ENCODE measurements at places on chromosomes 12 and 14.

DNA sequence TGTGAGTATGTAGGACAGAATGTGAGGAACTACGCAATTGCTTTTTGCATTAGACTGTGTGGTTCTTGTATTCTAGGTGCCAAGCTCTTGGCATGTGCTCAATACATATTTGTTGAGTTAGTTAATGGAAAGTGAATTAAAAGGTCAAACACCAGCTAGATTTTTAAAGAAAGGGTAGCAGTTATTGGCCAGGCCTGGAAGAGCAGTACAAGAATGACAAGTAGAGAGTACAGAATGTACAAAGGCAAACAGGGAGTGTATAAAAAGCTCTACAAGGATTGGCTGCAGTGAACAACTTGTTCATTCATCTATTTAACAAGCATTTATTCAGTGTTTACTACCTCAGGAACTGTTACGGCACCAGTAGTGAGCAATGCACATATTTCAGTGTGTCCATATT lies 854.0 kb upstream of the SEL1L start:
- DNase-seq: peak; percentile 2

DNA sequence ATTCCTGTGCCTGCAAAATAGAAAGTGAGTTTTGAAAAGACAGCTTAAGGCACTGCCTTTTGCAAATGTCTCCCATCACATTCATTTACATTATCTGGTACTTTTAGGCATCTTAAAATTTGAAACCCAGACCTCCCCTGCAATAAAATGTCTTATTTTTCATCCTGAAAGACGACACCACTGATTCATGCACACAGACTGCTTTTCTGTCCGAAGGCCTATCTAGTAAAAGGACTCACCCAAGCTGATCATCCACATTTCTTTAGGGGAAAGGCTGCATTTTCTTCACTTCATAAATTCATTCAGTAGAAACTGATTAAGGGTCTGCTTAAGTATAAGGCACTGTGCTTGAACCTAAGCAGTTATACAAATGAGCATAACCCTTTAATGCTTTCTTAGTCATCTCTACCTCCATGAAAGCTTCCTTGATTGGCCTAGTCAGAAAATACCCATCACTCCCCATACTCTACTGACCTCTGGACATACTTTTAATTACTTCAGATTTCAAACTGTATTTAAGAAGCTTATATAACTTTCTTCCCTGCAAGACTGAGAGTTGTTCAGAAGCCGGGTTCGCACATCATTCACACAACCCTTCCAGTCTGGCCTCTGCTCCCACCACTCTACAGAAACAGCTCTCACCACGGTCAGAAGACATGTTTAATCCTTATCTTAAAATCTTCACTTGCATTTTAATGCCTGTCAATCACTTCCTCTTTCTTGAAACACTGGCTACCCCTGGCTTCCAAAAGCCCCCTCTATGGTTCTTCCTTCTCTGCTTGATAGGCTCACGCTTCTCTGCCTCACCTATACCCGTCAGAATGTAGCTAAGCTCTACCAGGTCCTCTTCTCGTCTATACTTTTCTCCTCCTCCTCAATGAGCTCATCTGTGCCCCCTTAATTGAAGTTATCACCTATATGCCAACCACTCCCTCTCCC lies 288.6 kb downstream of the MED13L start:
- no peak for DNase-seq

GRCh38 chr14:32710231-32710671 lies 228.4 kb upstream of the NPAS3 start:
- DNase-seq: no peak

- DNase-seq: peak; percentile 84
Observed at GRCh38 chr14:55071870-55072640, 20.6 kb downstream of the MAPK1IP1L start.

- DNase-seq: no peak
Observed at GRCh38 chr12:68065687-68066086, 76.4 kb downstream of the IFNG-AS1 start.

GRCh38 chr14:36517242-36518030 lies 2.6 kb downstream of the NKX2-1 start:
- DNase-seq: no peak

DNA sequence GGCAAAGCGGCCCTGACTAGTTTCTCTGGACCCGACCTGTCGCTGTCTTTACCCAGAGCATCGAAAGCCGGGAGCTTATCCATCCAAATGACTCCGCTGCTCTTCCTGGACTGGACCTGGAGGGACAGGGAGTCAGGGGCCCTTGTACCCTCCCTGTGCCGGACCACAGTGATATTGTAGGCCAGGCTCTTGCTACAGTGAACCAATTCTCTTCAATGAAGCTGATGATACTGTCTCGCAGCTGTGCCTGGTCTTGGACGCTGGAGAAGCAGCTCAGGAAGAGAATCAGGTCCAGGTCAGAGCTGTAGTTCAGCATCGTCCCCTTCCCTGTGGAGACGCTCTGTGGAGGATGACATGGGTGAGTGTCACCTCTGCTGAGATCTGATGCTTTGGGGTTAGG lies 14.7 kb upstream of the OASL start:
- no peak for DNase-seq

GRCh38 chr12:13075118-13075480 lies 28.4 kb downstream of the GSG1 start:
- no peak for DNase-seq

DNA sequence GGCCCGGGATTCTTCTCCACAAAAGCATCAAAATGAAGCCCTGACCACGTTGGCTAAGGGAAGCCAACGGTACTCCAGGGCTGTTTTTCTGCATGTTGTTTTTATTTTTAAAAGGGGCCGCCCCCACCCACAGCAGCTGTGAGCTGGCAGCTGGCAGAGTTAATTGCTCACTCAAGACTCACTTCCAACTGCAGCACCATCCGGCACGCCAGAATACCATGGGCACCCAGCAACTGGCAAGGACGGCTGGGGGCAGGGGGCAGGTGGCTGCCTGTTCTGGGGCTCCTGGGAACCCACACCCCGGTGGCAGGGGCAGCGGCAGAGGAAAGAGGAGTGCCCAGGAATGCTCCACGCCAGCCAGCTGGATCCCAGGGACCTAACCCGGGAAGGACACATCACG lies 44.3 kb downstream of the NCOR2 start:
- DNase-seq: no peak

GRCh38 chr12:112108202-112109079 lies at the start of gene NAA25:
Gene NAA25, minus strand, starts transcription at chr12:112108783. Its CDS starts 10 bp downstream, at chr12:112108773.
- DNase-seq: peak; percentile 88

- DNase-seq: no peak
Observed at GRCh38 chr14:69038455-69039287, 59.6 kb upstream of the ACTN1 start.

DNA sequence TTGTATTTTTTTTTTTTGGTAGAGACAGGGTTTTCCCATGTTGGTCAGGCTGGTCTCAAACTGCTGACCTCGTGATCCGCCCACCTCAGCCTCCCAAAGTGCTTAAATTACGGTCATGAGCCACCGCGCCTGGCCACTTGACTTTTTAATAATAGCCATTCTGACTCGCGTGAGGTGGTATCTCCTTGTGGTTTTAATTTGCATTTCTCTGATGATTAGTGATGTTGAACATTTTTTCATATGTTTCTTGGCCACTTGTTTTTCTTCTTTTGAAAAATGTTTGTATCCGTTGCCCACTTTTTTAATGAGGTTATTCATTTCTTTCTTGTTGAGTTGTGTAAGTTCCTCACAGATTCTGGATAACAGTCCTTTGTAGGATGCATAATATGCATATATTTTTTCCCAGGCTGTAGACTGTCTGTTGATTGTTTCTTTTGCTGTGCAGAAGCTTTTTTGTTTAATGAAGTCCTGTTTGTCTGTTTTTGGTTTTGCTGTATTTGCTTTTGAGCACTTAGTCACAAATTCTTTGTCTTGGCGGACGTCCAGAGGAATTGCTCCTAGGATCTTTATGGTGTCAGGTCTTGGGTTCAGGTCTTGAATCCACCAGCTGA lies 10.3 kb upstream of the PGAM5 start:
- no peak for DNase-seq

- DNase-seq: no peak
Observed at GRCh38 chr12:125954362-125954761, 889.1 kb downstream of the AACS start.

DNA sequence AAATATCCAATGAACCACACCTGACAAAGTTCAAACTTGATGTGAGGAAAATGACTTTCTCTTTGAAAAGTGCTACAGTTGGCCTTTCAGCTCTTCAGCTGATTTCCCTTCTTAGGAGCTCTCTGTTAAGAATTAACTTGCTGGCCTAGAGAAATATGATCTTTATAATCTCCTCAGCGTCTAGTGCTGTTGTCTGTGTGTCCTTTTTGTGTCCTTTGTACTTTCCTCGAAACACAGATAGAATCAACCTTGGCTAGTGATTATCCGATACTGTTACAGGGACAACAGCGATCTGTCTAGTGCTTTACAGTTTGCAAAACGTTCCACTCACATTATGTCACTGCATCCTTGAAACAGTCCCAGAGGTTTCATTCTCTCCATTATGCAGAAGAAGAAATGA lies 162.8 kb upstream of the RMST start:
- DNase-seq: no peak

- DNase-seq: no peak
Observed at GRCh38 chr14:52733824-52734223, 3.9 kb downstream of the STYX start.

DNA sequence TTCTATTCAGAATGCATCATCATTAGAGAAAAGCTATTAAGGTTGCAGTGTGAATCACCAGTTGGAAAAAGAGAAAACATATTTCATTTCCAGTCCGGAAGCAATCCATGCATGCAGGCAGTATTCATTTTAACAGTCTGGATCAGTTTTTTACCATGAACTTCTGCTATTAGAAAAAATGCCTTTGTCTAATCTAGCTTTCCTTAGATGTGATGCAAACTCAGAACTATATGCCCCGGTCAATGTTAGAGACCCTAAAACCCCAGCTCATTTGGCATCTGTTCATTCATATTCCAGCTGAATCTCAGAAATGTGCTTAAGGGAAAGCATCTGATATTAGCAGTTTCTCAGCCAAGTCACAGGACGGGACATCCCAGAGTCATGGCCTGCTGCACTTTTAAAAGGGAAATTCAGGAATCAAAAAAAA lies 8.5 kb downstream of the IRAK3 start:
- DNase-seq: no peak

- DNase-seq: no peak
Observed at GRCh38 chr12:62629971-62630739, 163.5 kb downstream of the MON2 start.

- DNase-seq: no peak
Observed at GRCh38 chr14:38490273-38490672, 234.4 kb upstream of the CLEC14A start.

- no peak for DNase-seq
Observed at GRCh38 chr12:26195250-26195640, at the start of gene SSPN. Gene SSPN, plus strand, starts transcription at chr12:26195573. Its CDS starts 100 bp downstream, at chr12:26195673.

DNA sequence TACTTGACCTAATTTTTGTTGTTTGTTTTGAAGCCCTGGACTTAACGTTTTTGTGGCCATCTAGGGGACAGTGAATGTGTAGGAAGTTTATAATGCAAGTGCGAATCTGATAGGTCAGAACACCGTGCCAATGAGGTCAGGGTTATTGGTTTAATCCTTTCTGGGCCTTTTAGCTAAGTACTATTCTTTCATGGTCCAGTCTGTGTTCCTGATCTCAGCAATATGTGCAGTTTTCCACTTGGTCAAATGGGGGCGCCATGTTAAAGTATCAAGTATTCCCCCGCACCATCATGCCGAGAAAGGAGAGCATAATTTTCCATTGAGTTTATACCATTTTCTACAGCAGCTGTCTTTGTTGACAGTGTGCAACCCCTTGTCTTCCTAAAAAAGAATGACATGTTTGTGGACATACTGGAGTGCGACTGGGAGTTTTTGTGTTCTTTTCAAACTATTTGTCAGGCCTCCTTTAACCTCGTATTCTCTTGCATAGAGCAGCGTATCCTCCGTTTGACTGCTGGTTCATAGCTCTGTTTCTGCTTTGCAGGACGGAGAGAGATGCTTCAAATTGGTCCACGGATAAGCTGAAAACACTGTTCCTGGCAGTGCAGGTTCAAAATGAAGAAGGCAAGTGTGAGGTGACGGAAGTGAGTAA lies 1.3 kb downstream of the AHSA1 start:
- peak; percentile 48 for DNase-seq

DNA sequence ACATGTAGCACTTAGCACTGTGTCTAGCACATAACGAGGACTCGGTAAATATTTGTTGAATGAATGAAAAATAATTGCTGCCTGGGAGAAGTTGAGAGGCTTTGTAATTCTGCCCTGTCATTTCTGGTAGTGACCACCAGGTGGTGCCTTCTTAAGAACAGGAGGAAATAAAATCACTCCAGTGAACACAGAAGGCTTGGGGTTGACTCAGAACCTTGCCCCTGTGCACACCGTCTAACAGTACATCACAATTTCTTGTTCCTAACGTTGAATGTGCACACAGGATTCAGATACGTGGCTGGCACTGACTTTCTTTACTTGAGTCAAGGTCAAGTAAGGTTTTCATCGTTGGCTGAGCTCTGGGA lies 91.8 kb downstream of the RGS6 start:
- DNase-seq: peak; percentile 19

DNA sequence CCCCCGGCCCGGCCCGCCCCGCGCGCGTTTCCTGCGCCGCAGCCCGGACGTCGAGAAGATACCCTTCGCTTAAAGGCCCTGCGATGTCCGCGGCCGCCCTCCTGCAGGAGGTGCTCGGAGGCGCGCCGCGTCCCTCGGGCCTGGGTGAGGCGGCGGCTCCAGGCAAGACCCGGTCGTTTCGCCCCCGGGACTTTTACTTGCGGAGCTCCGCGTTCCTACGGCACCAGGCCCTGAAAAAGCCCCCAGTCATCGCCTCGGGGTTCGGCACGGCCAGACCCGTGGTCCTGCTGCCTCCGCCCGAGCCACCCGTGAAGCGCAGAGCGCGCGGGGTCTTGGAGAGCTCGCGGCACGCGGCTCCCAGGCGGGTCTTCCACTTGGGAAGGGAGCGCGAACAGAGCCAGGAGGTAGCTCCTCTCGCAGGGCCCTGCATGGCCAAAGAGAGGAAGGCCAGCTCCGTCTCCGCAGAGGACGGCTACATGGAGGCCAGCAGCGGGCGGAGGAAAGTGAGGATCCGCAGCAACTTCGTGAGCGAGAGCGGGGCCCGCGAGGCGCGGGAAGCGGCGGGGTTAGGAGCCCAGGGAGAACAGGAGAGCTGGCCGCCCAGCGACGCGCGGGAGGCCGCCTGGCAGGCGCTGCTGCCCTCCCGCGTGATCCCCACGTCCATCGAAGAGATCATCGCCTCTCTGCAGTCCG lies 26.9 kb downstream of the TTC6 start:
- no peak for DNase-seq

- no peak for DNase-seq
Observed at GRCh38 chr14:34354556-34354955, 107.5 kb downstream of the SPTSSA start.

- no peak for DNase-seq
Observed at GRCh38 chr12:52965337-52965731, 16.4 kb downstream of the KRT18 start.

DNA sequence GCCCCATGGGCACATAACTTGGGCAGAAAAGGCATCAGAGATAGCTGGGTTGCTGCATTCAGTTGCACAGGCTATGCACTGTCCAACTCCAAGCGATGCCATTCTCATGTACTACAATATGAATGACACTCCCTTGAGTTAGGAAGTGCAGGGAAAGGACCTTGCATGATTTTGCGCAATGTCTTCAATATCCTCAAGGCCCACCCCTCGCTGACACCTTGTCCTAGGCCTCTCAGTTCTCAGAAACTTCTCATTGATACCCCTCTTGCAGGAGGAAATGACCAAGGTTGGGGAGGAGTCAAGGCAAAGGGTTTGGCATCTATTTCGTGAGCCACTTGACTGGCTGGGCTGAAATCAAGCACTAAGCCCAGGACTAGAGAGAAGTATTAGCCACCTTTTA lies 70.4 kb downstream of the ARL6IP4 start:
- no peak for DNase-seq

- DNase-seq: no peak
Observed at GRCh38 chr14:34933301-34933700, 49.5 kb upstream of the SRP54 start.

Data from RWPE1 (cell line).